ENCODE measurements at places on chromosomes 3 and 15.

DNA sequence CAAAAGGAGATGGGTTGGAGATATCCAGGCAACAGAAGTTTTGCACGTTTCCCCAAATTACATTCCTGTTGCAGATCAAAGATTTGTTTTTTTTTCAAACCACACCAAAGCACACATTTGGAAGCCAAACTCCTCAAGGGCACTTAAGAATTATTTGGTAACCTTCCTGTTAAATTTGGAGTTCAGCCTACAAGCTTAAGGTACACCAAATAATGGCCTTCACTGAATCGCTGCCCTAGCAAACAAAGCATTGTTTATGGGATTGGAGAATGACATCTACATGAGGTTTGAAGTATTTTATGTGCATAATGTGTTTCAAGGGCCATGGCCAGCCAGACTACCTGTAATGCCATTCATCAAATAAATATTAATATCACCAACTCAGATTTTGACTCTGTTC, 357.9 kb downstream of the RORA start:
- H3K4me1 ChIP-seq = no peaks in the 10 kb centered on the region
- no peak overlapping the region for H3K4me3 ChIP-seq
- DNase-seq = no peak
- no peaks in the 10 kb centered on the region for H3K36me3 ChIP-seq

- H3K36me3 ChIP-seq = no peaks in the 10 kb centered on the region
- no peak for DNase-seq
- H3K27ac ChIP-seq = no peak overlapping the region
- no peak overlapping the region for H3K4me3 ChIP-seq
These were observed 8.7 kb upstream of the GPD1L start for GRCh38 chr3:32097768-32098167.

- DNase-seq = no peak
- no peaks in the 10 kb centered on the region for H3K4me1 ChIP-seq
- H3K27ac ChIP-seq = no peak overlapping the region
- H3K4me3 ChIP-seq = no peak overlapping the region
- H3K36me3 ChIP-seq = no peaks in the 10 kb centered on the region
These were observed 241.8 kb downstream of the ARRDC4 start for GRCh38 chr15:98202256-98202655.

- H3K36me3 ChIP-seq = no peaks in the 10 kb centered on the region
- H3K4me1 ChIP-seq = no peaks in the 10 kb centered on the region
- no peak overlapping the region for H3K4me3 ChIP-seq
- no peak overlapping the region for H3K27ac ChIP-seq
- H3K27me3 ChIP-seq = no peaks in the 10 kb centered on the region
These were observed 212.5 kb upstream of the GADL1 start for GRCh38 chr3:31106912-31107311.

- H3K4me3 ChIP-seq = no peak overlapping the region
- H3K27ac ChIP-seq = no peak overlapping the region
- no peaks in the 10 kb centered on the region for H3K4me1 ChIP-seq
These were observed 937.6 kb downstream of the MCTP2 start for GRCh38 chr15:95168951-95169431.

DNA sequence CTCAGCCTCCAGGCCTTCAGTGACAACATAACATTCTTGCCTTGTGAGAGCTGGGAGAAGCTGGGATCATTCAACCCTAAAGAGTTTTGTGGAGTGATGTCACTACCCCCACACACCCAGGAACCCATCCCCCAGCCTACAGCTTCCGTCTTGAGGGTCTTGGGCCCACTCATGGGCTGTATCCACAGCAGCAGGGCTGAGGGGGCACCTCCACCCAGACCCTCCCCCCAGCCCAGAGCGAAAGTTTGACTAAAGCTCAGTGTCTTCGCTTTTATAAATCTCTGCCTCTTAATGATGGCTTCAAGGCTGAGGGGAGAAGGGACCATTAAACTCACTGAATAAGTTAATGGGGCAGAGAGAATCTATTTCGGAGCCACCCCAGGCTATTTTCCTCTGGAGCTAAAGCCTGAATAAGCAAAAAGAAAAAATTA, 23.8 kb downstream of the NTRK3 start:
- DNase-seq = no peak
- H3K4me3 ChIP-seq = no peak overlapping the region
- H3K27me3 ChIP-seq = peaks cover 25% of the 10 kb centered on the region

DNA sequence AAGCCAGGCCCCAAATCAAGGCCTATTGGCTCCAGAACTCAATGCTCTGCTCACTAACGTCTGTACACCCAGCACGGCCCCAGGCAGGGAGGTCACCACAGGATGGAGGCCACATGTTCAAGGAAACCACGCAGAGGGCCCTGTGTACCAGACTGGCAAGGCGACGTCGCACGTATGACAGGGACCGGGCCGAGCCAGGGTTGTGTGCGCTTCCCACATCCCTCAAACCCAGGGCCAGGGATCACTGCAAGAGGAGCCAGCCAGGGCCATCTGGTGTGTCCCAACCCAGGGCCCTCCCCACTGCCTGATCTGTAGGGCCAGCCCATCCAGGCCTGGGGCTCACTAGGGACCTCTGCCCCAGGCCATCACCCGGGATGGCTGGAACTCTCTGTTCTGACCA, 62.0 kb downstream of the ZNF445 start:
- no peak for DNase-seq
- H3K4me3 ChIP-seq = no peak overlapping the region
- H3K36me3 ChIP-seq = no peaks in the 10 kb centered on the region
- no peaks in the 10 kb centered on the region for H3K4me1 ChIP-seq

DNA sequence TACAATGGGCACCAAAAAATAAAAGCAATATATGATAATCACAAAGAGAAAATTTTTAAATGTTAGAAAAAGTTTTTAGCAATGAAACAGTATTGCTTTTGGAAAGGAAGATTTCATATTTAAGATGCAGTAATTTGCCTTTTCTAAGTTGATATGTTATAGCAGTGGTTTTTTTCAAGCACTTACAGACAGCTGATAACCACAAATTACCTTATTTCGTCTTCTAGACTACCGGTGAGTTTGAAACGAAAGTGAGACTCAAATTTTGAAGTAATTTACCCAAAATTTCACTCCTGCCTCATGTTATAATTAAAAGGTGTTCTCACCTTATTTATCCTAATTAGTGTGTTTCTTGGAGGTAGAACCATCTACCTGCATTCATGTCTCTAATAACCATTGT, 207.8 kb downstream of the MCTP2 start:
- H3K4me3 ChIP-seq = no peak overlapping the region
- no peaks in the 10 kb centered on the region for H3K36me3 ChIP-seq
- no peak overlapping the region for H3K27ac ChIP-seq
- H3K4me1 ChIP-seq = no peaks in the 10 kb centered on the region
- H3K27me3 ChIP-seq = no peaks in the 10 kb centered on the region

GRCh38 chr15:94576889-94577533, 345.6 kb downstream of the MCTP2 start:
- no peaks in the 10 kb centered on the region for H3K4me1 ChIP-seq
- no peak overlapping the region for H3K27ac ChIP-seq
- no peak for DNase-seq
- no peak overlapping the region for H3K4me3 ChIP-seq
- no peaks in the 10 kb centered on the region for H3K36me3 ChIP-seq

DNA sequence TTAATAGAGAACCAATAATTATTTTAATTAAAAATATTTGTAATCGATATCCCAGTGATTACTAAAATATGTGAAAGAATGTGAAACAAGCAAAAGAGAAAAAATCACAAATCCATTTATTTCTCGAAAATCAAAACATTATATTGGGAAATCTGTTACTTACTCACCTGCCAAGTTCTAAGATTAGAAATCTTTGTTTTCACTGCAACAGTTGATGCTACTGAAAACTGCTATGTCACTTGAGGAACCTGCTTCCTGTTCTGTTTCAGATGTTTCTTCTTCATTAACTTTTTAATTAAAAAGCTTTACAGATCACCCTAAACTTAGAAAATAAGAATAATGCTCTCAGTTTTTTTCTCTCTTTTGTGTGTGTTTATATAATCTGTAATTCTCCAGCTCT, 13.7 kb upstream of the DPH6 start:
- no peak for DNase-seq
- no peak overlapping the region for H3K27ac ChIP-seq
- H3K4me1 ChIP-seq = no peaks in the 10 kb centered on the region
- H3K36me3 ChIP-seq = no peaks in the 10 kb centered on the region

DNA sequence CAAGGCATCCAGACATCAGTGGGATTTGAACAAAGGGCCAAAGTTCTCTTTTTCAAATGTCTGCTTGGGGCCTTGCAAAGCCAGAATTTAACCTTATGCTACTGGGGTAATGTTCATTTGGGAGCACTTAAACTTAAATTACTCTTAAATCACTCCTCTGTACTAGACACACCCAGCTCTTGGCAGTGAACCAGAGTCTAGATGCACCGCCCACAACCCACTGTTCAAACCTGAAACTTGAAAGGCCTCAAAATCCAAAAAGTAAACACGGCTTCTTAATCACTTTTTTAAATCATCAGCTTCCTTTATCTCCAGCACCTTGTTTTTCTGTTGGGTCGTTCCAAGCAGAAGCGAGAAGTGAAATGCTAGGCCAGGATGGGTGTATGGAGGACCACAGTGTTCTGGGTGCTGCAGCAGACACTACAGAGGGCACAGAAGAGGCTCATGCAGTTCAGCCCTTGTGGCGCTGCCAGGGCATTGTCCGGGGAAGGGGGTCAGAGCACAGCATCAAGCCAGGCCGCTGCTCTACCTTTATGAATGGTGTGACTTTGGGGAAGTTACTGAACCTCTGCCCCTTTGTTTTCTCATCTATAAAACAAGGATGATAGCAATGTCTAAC, 28.8 kb downstream of the MECOM start:
- no peaks in the 10 kb centered on the region for H3K36me3 ChIP-seq
- H3K4me3 ChIP-seq = no peak overlapping the region
- no peak overlapping the region for H3K27ac ChIP-seq
- peaks cover 3% of the 10 kb centered on the region for H3K27me3 ChIP-seq

- H3K27ac ChIP-seq = no peak overlapping the region
- no peaks in the 10 kb centered on the region for H3K27me3 ChIP-seq
- H3K36me3 ChIP-seq = peaks cover 80% of the 10 kb centered on the region
- no peak overlapping the region for H3K4me3 ChIP-seq
These were observed 24.0 kb downstream of the HPS3 start for GRCh38 chr3:149153402-149153801.

- H3K27ac ChIP-seq = no peak overlapping the region
- H3K36me3 ChIP-seq = no peaks in the 10 kb centered on the region
- DNase-seq = no peak
- H3K4me3 ChIP-seq = no peak overlapping the region
- peaks cover 4% of the 10 kb centered on the region for H3K27me3 ChIP-seq
These were observed 63.8 kb downstream of the LRRC49 start for GRCh38 chr15:70956201-70956995.
